ENCODE measurements at places on chromosomes 2 and 18.

- no peak for DNase-seq
Measured at GRCh38 chr2:240344904-240345303, 90.6 kb upstream of the GPC1 start.

DNA sequence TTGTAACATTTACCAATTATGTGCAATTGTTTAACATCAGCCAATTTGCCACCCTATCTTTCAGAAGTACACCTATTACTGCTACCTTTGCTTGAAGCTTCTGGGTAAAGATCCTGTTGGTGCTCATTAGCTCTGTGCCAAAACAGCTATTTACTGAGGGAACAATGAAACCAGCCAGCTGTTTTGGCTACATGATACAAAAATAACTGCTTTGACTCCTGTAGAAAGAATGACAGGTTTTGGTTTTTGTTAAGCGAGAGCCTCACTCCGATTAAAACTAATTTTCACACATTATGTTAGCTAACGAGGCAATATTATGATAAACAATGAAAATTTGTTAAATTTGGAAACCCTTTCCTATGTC, 907.0 kb downstream of the EPHA4 start:
- DNase-seq, result peak; percentile 74

DNA sequence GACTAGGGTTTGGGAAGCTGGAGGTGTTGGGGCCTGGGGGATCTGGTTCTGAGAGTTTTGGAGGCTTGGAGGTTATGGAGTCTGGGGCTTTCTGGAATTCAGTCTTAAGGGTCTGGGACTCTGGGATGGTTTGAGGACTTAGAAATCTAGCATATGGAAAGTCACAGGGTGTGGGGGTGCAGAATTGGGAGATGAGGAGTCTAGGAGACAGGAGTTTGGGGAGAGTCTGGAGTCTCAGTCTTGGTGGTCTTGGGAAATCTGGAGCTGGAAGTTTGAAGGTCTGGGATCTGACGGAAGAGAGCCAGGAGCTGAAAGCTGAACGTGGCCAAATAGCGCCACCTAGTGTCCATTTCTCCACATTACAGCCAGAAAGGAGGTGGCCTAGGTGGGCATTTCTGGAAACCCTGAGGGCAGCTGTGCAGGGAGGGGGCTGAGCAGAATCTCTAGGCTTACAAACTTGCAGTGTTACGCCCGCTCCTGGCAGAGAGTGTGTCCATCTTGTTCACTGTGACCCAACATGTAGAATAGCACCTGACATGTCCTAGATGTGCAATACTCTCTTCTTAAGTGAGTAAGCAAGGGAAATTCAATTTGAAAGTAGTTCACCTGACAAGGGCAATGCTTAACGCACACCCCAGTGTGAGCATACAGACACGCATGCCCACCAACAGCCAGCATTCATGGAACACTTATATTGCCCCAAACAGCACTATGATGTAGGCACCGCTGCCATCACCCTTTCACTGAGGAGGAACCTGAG, 204.8 kb downstream of the TFCP2L1 start:
- peak; percentile 72 for DNase-seq

- DNase-seq, result no peak
Measured at GRCh38 chr2:40165509-40165844, 286.4 kb downstream of the SLC8A1 start.

GRCh38 chr2:133579274-133579673, 11.0 kb upstream of the NCKAP5 start:
- no peak for DNase-seq

- peak; percentile 48 for DNase-seq
Measured at GRCh38 chr2:143936848-143937722, 582.8 kb downstream of the ZEB2 start.

DNA sequence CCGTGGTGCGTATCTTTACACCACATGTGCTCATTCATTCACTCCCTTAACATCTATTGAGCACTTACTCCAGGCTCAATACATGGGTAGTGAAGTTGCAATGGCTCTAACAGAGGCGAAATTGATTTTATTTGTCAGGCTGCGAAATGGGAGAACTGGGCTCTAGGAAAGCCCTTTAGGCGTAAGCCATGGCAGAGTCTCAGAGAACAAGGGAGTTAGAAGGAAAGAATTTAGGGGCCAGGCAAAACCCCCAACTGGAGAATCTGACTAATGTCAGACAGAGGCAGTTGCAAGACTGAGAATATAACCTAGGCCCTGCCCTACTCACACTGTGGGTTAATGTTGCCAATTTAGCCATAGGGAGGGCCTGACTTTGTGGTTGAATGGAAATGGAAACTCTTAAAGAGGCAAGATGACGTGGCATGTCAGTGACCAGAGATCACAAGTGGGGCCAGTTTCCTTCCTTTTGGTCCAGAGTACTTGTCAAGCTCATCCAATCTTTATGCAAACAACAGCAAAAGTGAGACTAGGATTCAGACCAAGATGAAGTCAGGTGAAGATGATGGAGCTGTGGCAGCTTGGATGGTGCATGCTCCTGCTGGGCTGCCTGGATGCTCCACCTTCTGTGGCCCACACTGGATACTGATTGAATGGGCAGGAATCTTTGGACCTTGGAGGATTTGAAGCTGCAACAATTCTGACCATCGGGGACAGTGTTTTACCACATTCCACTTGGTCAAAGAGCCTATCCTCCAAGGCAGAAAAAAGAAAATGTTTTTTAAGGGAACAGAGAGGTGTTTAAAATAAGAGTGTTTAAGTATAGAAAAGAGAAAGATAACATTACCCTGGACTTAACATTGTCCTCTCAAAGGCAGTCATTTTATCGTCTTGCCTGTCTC, 92.2 kb downstream of the CAPN13 start:
- DNase-seq, result no peak

- no peak for DNase-seq
Measured at GRCh38 chr2:7517088-7517487, 599.9 kb downstream of the RNF144A start.

GRCh38 chr18:33805592-33805991, 227.6 kb downstream of the ASXL3 start:
- DNase-seq, result peak; percentile 33

GRCh38 chr2:74447230-74447999, 5.7 kb upstream of the RTKN start:
- no peak for DNase-seq

DNA sequence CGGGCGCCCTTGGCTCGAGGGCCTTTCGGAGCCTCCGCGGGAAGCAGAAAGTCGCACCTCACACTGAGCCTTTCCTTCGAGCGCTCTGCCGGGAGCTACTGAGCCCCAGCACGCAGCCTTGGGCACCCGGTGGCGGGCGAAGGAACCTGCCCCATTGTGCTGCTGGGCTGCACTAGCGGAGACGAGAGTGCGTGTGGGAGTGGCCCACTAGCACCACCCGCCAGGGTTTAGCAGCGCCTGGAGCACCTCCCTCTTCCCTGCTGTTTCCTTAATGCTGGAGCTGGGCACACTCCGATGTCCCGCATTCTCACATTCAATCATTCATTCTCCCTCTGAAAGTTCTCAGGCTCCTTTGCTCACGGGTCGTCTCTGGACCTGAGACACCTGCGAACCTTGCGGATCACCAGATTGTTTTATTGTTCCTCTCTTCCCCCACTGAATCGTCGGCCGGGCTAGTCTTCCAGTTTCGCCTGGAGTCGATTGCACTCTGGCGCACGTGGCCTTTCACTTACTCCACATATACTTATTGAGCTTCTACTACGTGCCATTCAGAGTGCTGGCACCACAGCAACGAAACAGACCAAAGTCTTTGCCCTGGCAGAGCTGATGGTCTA, 8.5 kb upstream of the PAX3 start:
- DNase-seq, result no peak

DNA sequence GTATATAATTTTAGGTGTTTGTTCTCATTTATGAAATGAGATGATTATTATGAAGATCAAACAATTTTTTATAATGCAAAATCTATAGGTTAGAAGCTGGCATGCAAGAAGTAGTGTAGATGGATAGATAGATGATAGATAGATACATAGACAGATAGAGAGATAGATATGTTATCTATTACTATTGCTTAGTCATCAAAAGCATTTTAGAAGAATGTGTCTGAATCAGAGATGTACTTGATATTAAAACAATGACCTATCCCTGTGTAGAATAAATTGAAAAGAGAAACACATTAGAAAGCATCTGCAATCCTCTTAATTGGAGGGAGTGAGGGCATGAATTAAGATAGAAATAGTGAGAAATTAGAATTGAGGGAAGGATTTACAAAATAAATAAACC, 436.2 kb upstream of the NXPH2 start:
- DNase-seq, result no peak

GRCh38 chr2:74146929-74147726, 584 bp downstream of the BOLA3 start:
- DNase-seq, result peak; percentile 74

- DNase-seq, result no peak
Measured at GRCh38 chr2:102064679-102065674, 73.2 kb downstream of the IL1R2 start.

DNA sequence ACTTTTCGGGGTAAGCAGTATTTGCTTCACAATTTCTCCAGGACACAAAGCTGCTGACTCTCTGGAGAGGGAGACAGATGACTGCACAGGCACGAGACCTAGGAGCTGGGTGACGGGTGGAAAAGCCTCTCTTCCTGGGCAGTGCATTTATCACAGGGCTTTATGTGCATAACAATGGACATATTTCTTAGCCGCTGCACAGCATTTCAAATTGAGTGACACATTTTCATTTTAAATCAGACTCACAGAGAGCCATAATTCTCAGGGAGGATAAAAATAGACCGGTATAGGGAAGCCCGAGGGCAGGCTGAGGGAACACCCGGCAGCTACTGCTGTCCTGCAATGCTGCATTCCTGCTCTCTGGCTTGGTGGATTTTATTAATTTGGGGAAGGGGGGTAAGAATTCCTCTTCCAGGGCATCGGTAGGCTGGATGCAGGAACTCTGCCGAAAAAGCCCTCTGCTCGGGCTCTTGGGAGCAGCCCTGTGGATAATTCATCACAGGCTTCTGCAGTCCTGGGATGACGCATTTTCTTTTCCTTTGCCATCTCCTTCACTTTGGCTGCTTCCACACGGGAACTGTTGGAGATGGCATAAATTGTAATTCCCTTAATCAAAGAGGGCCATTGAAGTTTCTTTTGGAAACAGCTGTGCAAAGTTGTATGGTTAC, 108.1 kb upstream of the ACAA2 start:
- DNase-seq, result no peak

DNA sequence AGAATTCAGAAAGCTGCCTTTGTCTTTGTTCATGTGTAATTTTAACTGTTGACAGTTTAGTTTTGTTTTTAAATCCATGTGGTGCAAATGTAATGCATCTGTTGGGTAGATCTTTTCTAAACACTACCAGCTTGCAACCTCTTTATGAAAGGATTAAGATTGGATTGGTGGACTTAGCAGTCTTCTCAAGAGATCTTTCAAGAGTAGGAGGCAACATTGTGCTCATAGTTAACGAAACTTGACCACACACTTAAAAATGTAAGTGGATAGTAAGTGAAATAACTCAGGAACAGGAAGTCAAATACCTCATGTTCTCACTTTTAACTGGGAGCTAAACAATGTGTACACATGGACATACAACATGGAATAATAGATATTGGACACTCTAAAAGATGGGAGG, 579.0 kb downstream of the RIT2 start:
- DNase-seq, result no peak

DNA sequence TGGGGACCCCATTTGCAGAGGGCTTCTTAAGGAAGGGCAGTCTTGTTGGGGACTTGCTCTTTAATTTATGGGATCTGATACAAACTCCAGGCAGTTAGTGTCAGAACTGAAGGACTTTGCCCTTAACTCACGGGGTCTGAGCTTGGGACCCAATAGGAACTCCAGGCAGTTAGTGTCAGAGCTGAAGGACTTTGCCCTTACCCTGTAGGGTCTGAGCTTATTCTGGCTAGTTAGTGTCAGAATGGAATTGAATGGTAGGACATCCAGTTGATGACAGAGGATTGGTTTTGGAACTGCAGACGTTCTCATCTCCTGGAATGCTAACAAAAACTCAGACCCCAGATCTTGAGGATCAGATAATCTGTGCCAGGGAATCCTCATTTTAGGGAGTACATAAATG, 256.9 kb upstream of the COPS8 start:
- no peak for DNase-seq

DNA sequence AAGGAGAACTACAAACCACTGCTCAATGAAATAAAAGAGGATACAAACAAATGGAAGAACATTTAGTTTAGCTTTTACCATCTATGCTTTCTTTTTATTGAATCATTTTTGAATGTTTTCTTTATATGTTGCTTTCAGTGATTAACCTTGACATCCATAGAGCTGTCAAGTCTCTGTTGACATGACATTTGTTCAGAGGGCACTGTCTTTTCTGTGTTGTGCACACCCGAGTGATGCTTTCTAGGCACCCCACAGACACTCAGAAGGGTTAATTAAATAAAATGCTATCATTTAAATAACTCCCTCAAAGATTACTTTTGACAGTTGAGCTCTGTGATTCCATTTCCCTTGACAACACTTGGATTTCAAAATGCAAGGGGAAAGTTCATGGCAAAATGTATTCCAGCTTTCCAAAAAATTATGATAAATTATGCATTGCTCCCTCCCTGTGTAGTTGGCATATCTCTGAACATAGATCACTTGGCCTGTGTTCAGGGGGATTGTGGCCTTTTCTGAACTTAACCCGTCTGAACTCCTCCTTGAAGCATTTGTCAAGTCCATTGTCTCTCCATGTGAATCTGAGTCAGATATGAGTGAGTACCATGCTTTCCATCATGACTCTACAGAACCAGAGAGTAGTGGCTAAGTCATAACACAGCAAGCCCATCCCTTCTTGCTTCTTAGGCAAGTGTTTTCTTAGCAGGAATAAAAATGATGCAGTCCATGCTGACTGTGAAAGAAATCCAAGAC, 372.6 kb downstream of the RPRM start:
- no peak for DNase-seq

GRCh38 chr2:205948496-205948837, 137.5 kb downstream of the INO80D start:
- DNase-seq, result no peak

DNA sequence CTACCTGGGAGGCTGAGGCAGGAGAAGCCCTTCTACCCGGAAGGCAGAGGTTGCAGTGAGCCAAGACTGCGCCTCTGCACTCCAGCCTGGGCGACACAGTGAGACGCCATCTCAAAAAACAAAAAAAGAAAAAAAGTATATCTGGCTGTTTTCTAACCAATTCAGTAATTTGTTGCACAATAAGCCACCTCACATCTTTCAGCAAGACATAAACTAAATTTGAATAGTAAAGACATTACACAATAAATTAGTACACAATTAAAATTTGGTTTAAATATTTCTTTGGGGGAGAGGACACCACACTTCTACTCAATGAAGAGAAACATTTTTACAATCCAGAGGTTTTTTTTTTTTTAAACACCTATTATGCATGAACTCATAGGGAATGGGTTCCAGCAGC, 36.0 kb upstream of the MTA3 start:
- DNase-seq, result no peak

- no peak for DNase-seq
Measured at GRCh38 chr2:215283221-215283620, 28.6 kb upstream of the ATIC start.

- DNase-seq, result no peak
Measured at GRCh38 chr2:150156876-150157275, 330.6 kb downstream of the RND3 start.

- no peak for DNase-seq
Measured at GRCh38 chr18:5582849-5583681, 39.3 kb upstream of the EPB41L3 start.

- DNase-seq, result no peak
Measured at GRCh38 chr18:59357928-59358327, 1.1 kb downstream of the LMAN1 start.

- DNase-seq, result no peak
Measured at GRCh38 chr18:74303936-74304335, 11.7 kb upstream of the C18orf63 start.

Data from NCI-H2171 treated with DMSO at 0.1 percent for 48 hours (cell line).